Nucleus accumbens (tissue), 56 donors: ENCODE measurements at places on chromosomes 2 and 18.

DNA sequence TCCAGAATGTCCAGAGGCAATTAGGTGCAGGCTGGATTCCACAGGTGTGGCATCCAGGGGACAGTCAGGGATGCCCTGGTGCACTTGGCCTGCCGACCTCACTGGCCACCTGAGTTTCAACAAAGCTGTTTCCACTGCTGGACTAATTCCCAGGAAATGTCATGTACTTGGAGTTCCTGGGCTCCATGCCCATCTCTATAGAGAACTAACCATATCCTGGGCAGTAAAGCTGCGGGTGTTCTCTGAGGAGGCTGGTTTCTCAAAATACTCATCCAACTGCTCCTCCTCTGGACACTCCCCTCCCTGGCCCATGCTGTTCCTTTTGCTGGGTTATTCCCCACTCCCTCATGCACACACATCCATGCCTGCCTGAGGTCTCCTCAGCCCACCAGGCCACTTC, 161.9 kb upstream of the SKOR2 start:
- no peak for DNase-seq

- no peak for DNase-seq
These were observed 153.0 kb downstream of the GBX2 start for GRCh38 chr2:236015171-236015570.

DNA sequence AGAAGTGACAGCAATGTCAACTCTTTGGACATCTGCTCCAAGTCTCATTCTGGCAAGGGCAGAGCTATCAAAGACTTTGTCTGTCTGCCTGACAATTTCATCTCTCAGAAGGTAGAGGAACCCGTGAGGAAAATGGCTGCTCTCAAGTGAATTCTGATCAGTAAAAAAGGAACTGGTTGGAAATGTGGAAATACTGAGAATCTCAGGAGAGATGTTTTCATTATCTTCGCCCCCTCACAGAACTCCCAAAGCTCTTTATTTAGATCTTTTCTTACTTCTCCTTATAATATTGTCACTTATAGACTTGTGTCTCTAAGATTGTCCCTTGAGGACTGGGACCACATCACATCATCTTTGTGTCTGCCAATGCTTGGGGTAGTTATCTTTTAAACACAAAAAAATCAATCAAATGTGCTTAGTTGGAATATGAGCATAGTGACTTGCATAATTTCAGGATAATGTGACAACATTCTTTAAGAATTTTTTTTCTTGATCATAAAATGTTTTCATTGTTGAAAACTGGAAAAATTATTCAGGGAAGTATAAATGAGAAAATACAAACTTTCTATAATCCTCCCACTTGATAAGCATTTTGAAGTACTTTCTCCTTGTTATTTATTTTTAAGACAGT, 68.2 kb upstream of the ITGB6 start:
- no peak for DNase-seq

GRCh38 chr2:178550352-178550751, 70.1 kb downstream of the PLEKHA3 start:
- DNase-seq = no peak

- DNase-seq = no peak
These were observed 129.7 kb downstream of the PHLPP1 start for GRCh38 chr18:62844850-62845643.

GRCh38 chr2:104849101-104849500, 4.8 kb upstream of the POU3F3 start:
- no peak for DNase-seq

- no peak for DNase-seq
These were observed 23.6 kb downstream of the ALPK2 start for GRCh38 chr18:58605027-58606020.

GRCh38 chr2:179554639-179555386, 290.2 kb upstream of the SESTD1 start:
- no peak for DNase-seq

DNA sequence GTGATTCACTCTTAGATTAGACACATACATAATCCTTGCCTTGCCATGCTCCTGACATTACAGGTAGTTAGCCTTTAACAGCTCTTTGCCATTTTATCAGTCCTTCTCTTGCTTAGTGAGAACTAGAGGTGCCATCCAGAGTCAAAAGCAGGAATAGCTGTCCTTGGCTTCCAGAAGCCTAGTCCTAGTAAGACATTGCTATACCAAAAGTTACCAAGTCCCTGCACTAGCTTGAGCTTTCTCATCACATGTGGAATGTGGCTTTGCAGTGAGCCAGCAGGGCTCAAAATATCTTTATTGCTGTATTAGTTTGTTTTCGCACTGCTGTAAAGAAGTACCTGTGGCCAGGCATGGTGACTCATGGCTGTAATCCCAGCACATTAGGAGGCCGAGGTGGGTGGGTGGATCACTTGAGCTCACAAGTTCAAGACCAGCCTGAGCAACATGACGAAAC, 104.7 kb upstream of the NOSTRIN start:
- no peak for DNase-seq

DNA sequence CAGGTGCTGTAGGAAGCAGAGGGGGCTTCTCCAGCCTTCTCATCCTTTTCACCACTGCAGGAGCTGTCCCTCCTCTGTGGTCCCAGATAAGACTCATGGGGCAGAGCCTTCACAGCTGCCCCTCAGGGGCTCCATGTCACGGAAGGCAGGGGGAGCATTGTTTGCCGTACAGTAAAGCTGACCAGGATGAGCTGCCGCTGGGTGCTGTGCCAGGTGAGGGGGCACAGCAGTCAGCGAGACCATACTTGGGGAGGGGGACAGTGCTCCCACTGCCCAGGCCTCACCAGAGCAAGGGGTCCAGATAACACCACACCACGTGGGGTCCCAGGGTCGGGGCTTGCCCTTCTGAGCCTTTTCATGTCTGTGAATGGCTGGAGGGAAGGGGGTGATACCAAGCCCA, 46.3 kb downstream of the PLEKHB2 start:
- DNase-seq = no peak

DNA sequence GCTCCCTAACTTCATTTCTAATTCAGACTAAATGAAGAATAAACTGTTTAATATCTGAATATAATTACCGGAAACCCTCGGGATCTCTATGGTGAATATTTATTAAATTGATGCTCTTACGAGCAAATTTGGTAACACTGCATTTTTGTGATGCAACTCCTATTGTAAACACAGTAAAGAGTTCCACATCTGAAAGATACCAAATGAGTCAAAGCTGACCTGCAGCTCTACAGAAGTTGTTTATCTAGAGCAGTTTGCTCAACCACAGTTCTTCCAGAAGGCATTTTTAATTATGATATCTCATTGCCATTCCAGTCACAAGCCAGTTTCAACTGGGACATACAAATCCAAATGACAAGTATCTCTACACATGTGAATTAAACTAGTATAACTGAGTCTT, 129.7 kb downstream of the PKP4 start:
- no peak for DNase-seq

- DNase-seq = no peak
These were observed 2.6 kb downstream of the ANO7 start for GRCh38 chr2:241191081-241191480.
